ENCODE measurements at places on chromosomes 3 and 15. TPM values are rescaled to one million over a fixed set of nuclear protein-coding genes. Genes with fewer than 3 reads are reported as not detected.

- H3K27me3 ChIP-seq, result peaks cover 94% of the 10 kb centered on the region
- DNase-seq, result no peak
- no peak overlapping the region for H3K4me3 ChIP-seq
Observed at GRCh38 chr3:122233101-122233952, 49.9 kb downstream of the CASR start.

GRCh38 chr15:74613089-74613952 is 2.3 kb upstream of the CLK3 start:
- no peak overlapping the region for H3K27ac ChIP-seq
- H3K4me3 ChIP-seq, result no peak overlapping the region
- H3K36me3 ChIP-seq, result no peaks in the 10 kb centered on the region

DNA sequence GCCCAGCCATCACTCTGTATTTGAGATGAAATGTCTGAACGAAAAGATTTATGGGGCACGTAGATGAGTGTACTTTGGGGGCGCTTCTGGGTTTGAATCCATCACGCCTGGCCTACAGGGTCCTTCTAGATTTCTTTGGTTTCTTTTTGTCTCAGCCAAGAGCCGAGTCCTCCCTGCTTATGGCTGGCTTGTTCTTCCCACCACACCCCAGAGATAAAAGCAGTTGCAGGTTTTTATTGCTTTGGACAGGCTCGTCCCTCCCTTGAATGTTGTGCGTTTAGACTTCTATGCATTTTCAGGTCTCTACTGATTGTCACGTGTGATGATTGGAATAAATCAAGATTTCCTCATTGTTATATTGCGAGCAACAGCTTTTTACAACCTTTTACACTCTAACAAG is 104.8 kb upstream of the CHRNA7 start:
- no peak overlapping the region for H3K27ac ChIP-seq
- H3K27me3 ChIP-seq, result peaks cover 21% of the 10 kb centered on the region
- H3K4me3 ChIP-seq, result no peak overlapping the region
- no peaks in the 10 kb centered on the region for H3K36me3 ChIP-seq

DNA sequence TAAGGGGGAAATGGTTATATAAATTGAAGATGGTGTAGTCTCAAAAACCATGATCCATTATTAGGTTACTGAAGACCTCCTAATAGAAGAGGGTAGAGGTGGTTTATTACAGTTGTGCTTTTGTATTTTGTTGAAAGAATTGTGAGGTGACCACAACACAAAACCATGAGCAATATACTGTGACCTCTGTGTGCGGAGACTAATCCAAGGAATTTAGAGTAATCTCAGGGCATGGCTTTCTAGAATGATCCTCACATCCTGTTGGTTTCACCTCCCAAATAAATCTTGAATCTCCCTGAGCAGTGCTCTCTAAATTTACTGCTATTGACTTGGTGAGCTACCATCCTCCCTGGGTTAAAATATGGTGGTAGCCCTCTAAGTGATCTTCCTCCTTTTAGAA is 52.3 kb downstream of the PTPRG start:
- DNase-seq, result no peak
- no peak overlapping the region for H3K4me3 ChIP-seq
- H3K27me3 ChIP-seq, result no peaks in the 10 kb centered on the region
- H3K4me1 ChIP-seq, result no peaks in the 10 kb centered on the region
- H3K27ac ChIP-seq, result no peak overlapping the region
- H3K36me3 ChIP-seq, result no peaks in the 10 kb centered on the region

DNA sequence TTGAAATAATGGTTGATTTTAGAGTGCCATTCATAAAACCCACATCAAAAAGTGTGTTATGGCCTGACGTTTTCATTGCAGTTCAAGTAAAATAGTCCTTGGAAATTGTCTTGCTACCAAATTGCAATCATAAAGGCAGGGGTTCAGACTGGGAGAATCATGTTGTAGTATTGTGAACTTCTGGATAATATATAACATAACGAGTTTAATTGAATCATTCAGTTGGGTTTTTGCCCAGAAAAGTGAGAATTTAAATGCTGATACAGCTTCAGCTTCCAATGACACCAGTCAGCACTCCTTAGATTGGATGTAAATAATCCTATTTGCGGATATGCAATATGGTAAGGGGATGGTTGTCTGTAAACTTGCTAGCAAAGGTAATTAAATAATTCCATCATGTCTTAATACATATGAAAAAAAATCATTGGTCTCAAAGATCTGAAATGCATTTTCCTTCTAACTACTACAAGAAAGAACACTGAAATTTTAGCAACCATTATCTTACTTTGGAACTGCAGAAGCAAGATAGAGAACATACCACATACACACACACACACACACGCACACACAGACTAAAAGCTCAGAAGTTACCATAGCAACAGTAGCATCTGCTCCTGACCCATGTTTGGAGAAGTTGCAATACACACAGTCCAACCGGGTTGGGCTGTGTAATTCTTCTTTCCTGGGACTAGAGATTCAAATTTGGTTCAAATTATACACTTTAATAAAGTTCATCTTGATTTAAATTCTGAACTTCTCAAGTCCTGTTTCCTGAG is 686.2 kb upstream of the NR2F2 start:
- no peaks in the 10 kb centered on the region for H3K27me3 ChIP-seq
- no peak overlapping the region for H3K27ac ChIP-seq
- no peaks in the 10 kb centered on the region for H3K4me1 ChIP-seq

DNA sequence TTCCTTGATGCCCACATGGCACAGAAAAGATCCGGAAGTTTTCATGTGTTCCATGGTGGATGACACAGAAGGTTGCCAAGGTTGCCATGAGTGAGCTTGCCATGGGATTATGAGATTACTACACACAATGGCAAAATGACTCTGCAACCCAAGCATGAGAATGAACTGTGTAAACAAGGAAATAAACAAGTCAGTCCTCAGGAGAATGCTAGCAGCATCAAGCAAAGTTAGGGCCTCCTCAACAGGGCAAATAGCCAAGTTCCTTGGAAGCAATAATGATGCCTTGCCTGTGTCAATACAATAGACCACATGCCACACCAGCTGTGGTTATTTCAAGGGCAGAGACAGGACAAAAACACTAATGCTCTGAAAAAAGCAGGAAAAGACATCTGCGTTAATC is 41.8 kb downstream of the AQR start:
- H3K27me3 ChIP-seq, result no peaks in the 10 kb centered on the region
- peaks cover 7% of the 10 kb centered on the region for H3K4me1 ChIP-seq
- H3K36me3 ChIP-seq, result peaks cover 50% of the 10 kb centered on the region
- DNase-seq, result peak; percentile 60
- peak overlapping the region; percentile 44 for H3K27ac ChIP-seq

DNA sequence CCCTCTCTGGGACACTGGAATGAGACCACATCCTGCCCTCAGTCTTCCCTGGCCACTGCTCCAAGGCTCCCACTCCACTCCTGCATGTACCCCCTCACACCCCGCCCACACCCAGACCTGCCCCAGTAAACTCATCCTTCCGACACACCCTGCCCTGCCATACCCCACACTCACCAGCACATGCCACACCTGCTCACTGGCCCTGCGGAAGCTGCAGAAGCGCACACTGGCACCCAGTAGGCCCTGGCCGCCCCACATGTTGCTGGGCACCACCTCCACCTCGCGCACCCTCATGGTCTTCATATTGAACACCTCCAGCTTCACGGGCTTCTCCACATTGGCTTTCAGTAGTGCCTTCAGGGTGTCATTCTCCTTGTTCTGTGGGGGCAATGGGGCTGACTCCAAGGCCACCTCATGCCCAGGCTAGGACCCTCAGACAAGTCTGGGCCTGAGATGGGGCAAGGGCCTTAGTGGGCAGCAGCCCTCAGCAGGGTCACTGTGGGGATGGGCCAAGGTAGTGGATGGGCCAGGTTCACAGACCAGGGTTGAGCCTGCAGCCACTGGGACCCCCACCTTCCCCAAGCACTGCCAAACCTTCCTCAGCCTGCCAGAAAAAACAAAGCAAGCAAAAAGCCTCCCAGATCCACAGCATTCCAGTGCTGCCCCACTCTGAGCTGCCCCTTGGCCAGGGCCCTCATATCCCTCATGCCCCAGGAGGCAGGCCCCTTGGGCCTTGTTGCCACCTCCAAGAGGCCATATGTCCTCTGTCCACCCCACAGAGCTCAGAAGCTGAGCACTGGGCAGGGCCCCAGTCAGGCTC is 4.7 kb downstream of the GORASP1 start:
- peaks cover 16% of the 10 kb centered on the region for H3K4me1 ChIP-seq
- H3K4me3 ChIP-seq, result no peak overlapping the region
- H3K27ac ChIP-seq, result no peak overlapping the region

DNA sequence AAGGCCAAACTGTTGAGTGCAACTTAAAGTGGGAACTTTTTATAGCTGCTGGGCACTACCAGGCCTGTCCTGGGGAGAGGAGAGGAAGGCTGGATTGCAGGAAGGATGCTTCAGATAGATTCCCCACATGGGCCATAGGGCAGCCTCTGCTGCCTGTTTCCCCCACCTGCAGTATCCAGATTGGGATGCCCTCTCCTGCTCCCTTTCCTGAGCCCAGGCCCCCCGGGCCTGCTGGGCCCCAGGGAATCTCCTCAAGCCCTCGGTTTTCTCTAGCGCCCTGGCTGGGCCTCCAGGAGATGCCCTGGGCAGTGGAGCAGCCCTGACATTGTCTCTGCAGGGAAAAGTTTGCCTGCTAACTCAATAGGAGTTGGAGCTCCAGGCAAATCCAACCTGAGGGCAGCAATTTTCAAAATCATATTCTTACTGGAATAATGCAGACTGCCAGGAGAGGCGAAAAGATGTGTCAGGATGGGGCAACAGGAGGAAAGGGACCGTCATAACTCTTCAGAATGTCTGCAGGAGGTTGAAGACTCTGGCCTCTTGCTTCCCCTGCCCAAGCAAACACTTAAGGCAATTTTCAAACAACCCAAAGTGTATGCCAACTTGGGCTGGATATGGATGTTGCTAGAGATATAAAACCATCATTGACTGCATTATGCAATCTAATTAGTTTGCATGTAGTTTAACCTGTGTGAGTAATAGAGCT is 4.4 kb downstream of the NR2F2 start:
- peaks cover 8% of the 10 kb centered on the region for H3K4me1 ChIP-seq
- H3K4me3 ChIP-seq, result peak overlapping the region; percentile 89
- peak overlapping the region; percentile 88 for H3K27ac ChIP-seq
- DNase-seq, result peak; percentile 11

- H3K4me1 ChIP-seq, result no peaks in the 10 kb centered on the region
- H3K27ac ChIP-seq, result no peak overlapping the region
- no peaks in the 10 kb centered on the region for H3K27me3 ChIP-seq
- no peak for DNase-seq
Observed at GRCh38 chr3:1469687-1470086, 376.9 kb downstream of the CNTN6 start.

- no peaks in the 10 kb centered on the region for H3K27me3 ChIP-seq
- H3K4me3 ChIP-seq, result no peak overlapping the region
- DNase-seq, result no peak
- no peak overlapping the region for H3K27ac ChIP-seq
- peaks cover 55% of the 10 kb centered on the region for H3K36me3 ChIP-seq
Observed at GRCh38 chr3:108569336-108569735, 19.9 kb downstream of the CIP2A start.

- H3K4me3 ChIP-seq, result no peak overlapping the region
- DNase-seq, result no peak
- H3K4me1 ChIP-seq, result peaks cover 60% of the 10 kb centered on the region
- H3K36me3 ChIP-seq, result no peaks in the 10 kb centered on the region
Observed at GRCh38 chr3:171804618-171805389, 5.5 kb downstream of the PLD1 start.

- H3K4me3 ChIP-seq, result no peak overlapping the region
- no peaks in the 10 kb centered on the region for H3K36me3 ChIP-seq
- no peaks in the 10 kb centered on the region for H3K27me3 ChIP-seq
- no peak for DNase-seq
- H3K27ac ChIP-seq, result no peak overlapping the region
Observed at GRCh38 chr3:24166515-24166914, 221.4 kb downstream of the NR1D2 start.

GRCh38 chr3:11118181-11118682 is 36.1 kb upstream of the HRH1 start:
- no peaks in the 10 kb centered on the region for H3K27me3 ChIP-seq
- H3K27ac ChIP-seq, result no peak overlapping the region
- H3K36me3 ChIP-seq, result no peaks in the 10 kb centered on the region

DNA sequence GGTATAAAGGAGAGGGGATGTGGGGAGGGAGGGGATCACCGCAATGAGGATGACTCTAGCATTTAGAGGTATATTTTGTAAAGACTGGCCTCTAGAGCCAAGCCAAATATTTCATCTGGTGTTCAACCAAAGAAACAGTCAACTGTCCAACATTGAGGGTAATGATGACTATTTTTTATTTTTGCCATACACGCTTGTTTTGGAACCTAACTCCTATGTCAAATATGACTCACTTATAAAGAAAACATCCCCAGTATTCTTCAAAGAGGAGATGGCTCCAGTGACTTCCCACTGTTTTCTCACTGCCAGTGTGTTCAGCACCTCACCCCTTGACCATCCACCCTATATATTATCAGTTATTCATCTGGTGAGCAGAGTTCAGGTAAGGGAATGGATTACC is 77.3 kb downstream of the WNT5A start:
- DNase-seq, result peak; percentile 63
- H3K4me1 ChIP-seq, result peaks cover 36% of the 10 kb centered on the region
- peak overlapping the region; percentile 13 for H3K27ac ChIP-seq
- no peaks in the 10 kb centered on the region for H3K36me3 ChIP-seq

Gene BTLA
- not detected for total RNA-seq

Gene FURIN
- total RNA-seq, result 44.2 TPM

Gene CCDC174
- total RNA-seq, result 16.1 TPM

Gene ENTPD3
- total RNA-seq, result 7.1 TPM

Gene SCN11A
- total RNA-seq, result not detected

Gene NFKBIZ
- 70.2 TPM for total RNA-seq
